ENCODE measurements at places on chromosomes 2 and 18.

- DNase-seq, result no peak
Measured at GRCh38 chr2:40458271-40458794, 6.4 kb upstream of the SLC8A1 start.

DNA sequence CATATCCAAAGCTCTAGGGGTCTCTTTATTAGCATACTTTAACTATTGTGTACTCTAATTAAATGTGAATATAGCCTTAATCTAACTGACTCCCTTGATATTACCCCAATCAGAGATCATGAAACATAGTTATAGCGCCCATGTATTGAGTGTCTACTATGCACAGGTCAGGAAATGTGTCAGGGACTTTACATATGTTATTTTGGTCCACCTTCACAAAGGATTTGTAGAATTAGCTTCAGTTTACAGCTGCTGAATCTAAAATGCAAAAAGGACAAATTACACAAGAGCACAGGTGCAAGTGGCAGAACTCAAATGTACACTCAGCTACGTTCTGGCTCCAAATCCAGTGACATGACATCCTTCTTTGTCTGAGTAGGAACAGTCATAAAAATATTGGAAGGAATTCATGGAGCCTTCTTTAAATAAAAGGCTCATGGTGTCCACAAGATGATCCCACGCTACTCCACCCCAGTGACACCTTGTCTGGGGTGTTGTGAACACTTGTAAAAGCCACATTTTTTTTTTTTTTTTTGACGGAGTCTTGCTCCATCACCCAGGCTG is 38.7 kb upstream of the ATL2 start:
- no peak for DNase-seq

- no peak for DNase-seq
Measured at GRCh38 chr18:79381811-79382311, 13.9 kb upstream of the NFATC1 start.

DNA sequence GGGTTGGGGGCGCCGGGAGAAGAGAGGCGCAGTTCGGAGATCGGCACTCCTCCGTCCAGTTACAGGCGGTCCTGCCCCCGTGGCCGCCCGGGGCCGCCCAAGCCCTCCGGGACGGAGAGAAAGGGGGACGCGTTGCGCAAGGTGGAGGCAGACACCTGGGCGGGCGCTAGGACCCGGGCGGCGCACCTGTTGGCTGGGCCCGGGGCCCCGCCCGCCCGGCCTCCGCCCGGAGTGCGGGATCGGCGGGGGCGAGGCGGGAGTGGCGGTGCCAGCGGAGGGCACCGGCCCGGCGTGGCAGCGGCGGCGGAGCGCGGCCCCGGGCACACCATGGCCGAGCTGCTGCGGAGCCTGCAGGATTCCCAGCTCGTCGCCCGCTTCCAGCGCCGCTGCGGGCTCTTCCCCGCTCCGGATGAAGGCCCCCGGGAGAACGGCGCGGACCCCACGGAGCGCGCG is at the start of gene SGPP2:
Gene SGPP2, plus strand, starts transcription at position 268 of the 453 bp plus-strand sequence. Its CDS starts 60 bp downstream, at position 328.
- peak; percentile 33 for DNase-seq

- DNase-seq, result no peak
Measured at GRCh38 chr18:1746131-1746530, 825.2 kb downstream of the METTL4 start.

- no peak for DNase-seq
Measured at GRCh38 chr2:52886556-52886955, 881.0 kb upstream of the CHAC2 start.

GRCh38 chr2:98946855-98947254 is 10.8 kb upstream of the CRACDL start:
- no peak for DNase-seq

- DNase-seq, result no peak
Measured at GRCh38 chr2:7029291-7030059, 112.3 kb downstream of the RNF144A start.

DNA sequence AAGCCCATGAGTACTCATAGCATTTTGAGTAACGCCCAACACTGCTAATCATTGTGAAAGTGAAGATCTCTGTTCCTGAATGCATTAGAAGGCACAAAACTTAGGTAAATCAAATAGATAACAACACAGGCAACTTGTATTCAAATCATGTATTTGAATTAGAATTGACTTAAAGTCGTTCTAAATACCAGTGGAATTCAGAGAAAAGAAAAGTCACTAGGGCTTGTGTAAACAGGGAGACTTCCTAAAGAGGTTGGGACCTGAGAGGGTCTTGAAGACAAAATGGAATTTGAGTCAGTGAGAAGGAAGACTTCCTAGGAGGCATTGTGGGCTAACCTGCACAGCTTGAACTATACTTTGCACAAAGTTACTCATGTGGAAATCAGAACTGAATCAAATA is 127.2 kb downstream of the CTNNA2 start:
- DNase-seq, result no peak

DNA sequence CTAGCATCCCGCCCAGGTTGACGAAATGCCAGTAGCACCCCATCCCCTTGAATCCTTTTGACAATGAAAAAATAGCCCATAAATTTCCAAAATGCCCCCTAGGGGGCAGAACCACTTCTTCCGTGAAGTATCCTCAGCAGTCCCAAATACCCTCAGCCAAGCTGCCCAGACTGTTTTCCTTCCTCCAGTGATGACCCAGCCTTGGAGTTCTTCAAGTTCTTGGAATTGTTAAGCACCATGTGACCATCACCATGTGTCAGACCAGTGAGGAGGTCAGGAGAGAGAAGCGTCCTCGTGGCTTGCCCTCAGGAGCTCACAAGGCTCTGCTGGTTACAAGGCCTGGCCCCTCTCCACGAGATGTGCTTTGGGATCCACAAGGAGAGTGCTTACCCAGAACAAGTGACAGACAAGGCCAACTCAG is 1.4 kb upstream of the SLC23A3 start:
- no peak for DNase-seq

DNA sequence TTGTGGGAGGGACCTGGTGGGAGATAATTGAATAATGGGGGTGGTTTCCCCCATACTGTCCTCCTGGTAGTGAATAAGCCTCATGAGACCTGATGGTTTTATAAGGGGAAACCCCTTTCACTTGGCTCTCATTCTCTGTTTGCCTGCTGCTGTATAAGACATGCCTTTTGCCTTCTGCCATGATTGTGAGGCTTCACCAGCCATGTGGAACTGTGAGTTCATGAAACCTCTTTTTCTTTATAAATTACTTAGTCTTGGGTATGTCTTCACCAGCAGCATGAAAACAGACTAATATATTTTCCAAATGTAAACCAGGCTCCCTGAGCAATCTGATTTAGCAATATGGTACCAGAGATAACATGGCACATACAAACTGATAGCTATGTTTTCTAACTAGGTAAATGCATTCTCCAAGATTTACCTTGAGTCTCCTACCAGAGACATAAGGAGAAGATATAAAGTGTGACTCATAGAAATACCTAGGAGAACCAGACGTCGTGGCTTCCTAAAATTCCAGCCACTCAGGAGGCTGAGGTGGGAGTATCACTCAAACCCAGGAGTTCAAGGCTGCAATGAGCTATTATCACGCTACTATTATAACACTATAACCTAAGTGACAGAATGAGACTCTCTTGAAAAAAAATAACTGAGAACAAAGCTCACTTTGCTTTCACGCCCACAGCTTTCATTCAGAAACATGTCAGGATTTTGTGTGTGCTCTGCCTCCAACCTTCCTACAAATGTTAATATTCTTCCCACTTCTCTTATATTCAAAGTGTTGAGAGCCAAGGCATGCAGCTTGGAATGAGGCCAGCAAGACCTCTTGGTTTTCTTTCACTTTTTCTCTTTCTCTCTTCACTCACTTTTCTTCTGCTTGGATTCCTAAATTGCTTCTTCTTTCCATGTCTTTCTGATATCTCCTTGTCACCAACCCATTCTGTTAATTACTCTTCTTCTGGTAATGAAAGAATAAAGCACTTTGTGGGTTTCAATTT is 263.9 kb upstream of the UBE2E3 start:
- no peak for DNase-seq

DNA sequence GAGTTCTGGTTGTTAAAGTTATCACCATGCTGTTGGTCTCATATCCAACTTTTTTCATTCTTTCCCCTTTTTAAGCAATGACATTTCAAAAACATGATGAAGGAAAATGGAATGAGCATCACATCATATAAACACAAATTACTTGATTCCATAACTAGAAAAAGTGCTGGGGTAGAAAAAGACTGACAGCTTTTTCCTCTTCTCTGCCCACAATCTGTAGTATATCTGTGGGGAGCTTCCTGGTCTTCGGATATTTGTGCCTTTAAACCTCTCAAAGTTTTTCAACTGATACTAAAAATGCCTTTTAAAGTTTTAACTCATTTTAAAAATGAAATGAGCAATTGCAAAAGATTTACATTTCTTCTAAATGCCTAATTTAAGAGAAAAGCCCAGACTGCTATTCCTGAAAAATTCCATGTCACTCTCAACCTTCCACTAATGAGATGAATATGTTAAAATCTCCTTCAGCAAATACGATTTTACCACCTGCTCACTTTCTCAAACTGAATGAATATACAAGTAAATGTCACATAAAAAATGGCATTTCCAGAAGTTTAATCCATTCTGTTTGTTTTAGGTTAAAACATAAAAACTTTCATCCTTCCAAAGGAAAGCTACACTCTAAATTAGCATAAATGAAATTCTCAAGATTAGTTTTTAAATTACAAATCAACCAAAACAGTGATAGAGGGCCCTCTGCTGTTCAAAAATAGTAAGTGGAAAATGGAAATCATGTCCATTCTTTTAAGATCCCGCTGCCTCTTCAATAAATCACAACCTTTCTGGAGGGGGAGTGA is 2.1 kb downstream of the DNAH7 start:
- DNase-seq, result no peak

DNA sequence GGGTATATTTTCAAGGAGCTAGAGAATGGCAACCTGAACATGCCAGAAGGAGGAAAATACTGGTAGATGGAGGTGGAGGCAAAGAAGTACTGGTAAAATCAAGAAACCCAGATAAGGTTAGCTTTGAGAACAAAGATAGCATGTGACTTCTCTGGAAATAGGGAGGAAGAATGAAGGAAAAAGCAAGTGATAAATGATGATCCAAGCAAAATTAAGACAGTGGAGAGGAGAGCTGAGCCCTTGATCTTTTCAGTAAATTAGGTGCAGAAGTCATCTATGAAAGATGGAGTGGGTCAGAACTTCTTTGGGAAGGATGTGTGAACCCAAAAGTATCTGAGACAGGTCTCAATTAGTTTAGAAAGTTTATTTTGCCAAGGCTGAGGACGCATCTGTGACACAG is 25.7 kb upstream of the AFTPH start:
- no peak for DNase-seq

DNA sequence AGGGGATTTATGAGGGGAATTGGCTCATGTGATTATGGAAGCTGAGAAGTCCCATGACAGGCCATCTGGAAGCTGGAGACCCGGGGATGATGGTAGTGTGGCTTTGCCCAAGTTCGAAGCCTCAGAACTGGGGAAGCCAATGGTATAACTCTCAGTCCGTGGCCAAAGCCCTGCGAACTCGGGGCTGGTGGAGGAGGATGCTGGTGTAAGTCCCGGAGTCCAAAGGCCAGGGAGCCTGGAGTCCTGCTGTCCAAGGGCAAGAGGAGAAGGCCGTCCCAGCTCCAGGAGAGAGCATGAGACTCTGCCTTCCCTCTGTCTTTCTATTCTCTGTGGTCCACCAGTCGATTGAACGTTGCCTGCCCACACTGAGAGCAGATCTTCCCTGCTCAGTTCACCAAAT is 43.2 kb upstream of the CABLES1 start:
- no peak for DNase-seq

DNA sequence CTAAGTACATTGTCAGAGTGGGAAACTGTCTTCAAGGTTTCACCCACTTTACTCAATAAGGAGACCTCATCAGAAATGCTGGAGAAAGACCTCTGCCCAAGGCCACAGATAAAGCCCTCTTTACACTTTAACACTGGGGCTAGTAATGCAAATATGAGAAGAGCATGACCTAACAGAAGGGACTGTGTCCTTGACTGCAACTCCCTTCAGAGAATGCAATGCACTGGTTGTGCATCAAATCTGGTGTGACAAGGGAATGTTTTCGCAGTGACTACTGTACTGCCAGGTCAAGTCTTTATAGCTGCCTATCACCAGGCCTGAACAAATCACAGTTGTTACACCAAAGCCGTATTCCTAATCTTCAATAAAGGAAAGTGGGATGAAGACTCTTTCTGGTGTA is 28.6 kb downstream of the CDH19 start:
- DNase-seq, result no peak

- peak; percentile 54 for DNase-seq
Measured at GRCh38 chr2:149597668-149598326, 10.2 kb upstream of the MMADHC start.

DNA sequence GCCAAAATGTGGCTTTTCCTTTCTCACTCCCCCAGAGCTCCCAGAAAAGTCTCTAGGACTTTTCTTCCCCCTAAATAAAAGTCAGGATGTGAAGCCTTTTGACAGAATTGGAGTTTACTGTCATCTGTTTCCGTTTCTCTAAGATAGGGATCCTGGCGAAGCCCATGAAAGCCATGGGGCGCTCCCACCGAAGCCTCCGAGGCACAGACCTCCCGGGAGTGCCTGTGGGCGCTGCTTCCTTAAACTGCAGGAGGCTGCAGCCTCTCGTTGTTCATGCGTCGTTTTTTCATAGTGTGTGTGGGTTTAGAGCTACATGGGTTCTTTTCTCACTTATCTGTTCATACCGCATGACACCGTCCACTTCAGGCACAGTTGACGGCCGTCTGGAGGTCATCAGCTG is 56.8 kb downstream of the ASAP2 start:
- no peak for DNase-seq

GRCh38 chr2:216478151-216478550 is 20.5 kb upstream of the RPL37A start:
- no peak for DNase-seq

- no peak for DNase-seq
Measured at GRCh38 chr18:62928326-62928725, 213.0 kb downstream of the PHLPP1 start.

GRCh38 chr18:74507097-74507881 is 11.1 kb downstream of the CNDP2 start:
- no peak for DNase-seq

- no peak for DNase-seq
Measured at GRCh38 chr2:76633276-76633921, 888.8 kb downstream of the LRRTM4 start.

- no peak for DNase-seq
Measured at GRCh38 chr18:59271606-59272220, 1.5 kb downstream of the RAX start.

GRCh38 chr18:76943542-76944339 is 121.4 kb downstream of the ZNF236 start:
- DNase-seq, result no peak

DNA sequence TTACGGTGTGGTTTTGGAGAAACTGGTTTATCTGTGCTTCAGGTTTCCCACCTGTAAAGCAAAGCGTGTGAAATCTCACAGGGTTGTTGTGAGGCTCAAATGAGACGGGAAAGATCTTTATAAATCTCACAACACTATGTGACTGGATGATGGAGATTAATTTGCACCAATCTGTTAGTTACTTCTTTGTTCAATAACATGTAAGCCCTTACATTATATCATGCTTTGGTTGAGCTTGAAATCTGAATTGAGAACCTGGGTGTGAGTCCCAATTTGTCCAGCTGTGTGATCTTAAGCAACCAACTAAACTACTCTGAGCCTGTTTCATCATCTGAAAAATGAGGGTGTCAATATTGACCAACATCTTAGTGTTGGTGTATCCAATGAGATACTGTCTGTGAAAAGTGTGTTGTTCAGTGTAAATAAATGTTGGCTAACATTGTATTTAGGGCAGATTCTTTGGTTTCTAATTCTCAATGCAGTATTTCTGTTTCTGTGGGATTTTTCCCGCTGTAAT is 741 bp upstream of the GCKR start:
- DNase-seq, result no peak

- DNase-seq, result no peak
Measured at GRCh38 chr2:120108049-120108448, 95.2 kb downstream of the EPB41L5 start.

GRCh38 chr2:145287736-145288135 is 767.8 kb upstream of the ZEB2 start:
- no peak for DNase-seq

All from stimulated activated CD4-positive, alpha-beta T cell treated with anti-CD3 and anti-CD28 coated beads, Interleukin-2, amount 100 ng/mL, for 24 hours (primary cell).